ENCODE measurements at places on chromosomes 12 and 14.
A peak's percentile ranks its signal among the peaks of the same experiment; 100 is the strongest.

DNA sequence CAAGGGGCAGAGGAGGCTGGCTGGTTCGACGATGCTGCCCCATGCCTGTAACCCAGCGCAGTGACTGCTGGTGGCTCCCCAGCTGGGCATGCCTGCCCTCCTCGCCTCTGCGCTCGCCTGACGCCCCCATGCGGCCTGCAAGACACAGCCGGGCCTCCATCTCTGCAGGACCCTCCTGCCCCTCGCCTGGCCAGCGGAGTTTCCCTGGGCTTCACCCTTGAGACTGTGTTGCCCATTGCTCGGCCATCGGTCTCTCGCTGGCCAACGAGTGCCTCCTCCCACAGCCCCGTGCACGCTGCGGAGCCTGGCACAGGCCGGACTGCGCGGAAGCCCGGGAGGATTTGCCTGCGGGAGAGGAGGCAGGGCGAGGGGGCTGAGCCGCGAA, 17.6 kb downstream of the ASPG start:
- DNase-seq, result no peak

- DNase-seq, result no peak
These were observed 7.9 kb upstream of the NFKBIA start for GRCh38 chr14:35412272-35413056.

DNA sequence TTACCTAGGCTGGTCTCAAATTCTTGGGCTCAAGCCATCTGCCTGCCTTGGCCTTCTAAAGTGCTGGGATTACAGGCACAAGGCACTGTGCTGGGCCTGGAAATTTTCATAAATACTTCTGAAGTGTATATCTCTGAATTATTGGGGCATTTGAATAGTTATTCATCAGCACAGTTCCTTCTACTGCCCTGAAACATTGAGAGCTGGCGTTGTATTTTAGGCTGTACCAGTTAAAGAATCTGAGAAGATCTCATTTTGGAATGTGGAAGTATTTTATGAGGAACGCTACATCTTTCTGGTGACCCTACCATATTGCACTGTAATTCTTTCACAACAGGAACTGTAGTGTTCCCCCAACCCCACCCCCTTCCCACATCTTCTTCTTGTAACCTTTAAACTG, 349.0 kb upstream of the RGS6 start:
- no peak for DNase-seq

DNA sequence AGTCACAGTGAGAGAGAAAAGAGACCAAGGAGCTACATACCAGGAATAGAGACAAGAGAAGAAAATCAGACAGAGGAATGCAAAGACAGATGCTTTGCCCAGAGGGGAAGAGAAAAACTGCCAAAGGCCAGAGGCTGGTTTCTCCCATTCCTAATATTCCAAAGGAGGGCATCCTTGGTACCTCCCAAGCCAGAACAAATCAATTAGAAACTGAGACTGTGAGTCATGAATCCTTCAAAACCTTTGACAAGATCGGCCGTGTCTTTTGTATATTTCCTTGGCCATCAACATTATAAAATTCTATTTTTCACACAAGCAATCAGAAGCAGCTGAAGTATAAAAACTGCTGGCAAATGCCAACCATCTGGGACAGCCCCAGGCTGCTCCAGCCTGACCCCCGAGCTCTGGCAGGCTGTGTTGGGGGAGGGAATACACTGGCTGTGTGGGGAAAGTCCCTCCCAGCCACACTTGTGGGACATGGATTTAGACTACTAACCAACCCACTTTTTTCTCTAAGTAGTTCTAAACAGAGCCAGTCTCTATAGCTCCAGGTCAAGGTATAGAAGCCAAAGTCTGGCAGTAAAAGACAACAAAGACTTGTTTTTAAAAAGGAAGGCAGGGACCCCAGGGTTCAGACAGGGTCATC, 13.7 kb downstream of the POMT2 start:
- DNase-seq, result peak; percentile 25

- no peak for DNase-seq
These were observed 43.4 kb upstream of the PWP1 start for GRCh38 chr12:107642240-107642639.

DNA sequence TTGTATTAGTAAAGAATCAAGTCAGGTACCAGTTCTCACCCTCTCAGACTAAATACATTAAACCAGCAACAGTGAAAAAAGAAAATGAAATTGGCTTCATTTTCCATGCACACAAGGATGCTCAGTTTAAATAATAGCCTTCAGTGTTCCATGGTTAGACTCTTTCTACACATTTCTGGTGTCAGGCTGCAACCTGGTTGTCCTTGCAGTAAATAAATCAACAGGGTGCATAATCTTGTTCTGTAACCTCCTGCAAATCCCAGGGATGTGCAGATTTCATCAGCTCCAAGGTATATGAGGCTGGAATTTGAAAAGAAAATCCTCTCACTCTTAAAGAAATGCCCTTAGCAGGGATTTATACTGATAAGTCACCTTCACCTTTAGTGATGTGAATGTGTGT, 46.7 kb upstream of the BTG1 start:
- no peak for DNase-seq

DNA sequence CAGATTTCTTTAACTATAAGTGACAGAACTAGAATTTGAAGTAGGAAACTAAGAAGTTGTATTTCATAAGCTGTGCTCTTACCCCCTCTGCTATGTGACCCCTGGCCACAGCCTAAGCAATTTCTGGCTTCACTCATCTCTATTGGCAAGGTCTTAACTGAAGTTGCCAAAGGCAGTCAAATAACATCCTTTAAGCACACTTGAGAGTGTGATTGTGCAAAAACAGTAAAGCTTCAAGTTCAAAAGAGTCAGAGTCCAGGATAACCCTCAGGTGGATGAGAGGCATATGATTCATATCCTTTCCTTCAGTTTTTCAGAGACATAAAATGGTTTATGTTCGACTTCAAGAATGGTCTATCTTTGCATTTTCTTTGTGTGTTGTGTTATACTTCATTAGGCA, 45.2 kb downstream of the GRIP1 start:
- no peak for DNase-seq

GRCh38 chr14:50906326-50907065, 34.6 kb downstream of the ABHD12B start:
- DNase-seq, result no peak

DNA sequence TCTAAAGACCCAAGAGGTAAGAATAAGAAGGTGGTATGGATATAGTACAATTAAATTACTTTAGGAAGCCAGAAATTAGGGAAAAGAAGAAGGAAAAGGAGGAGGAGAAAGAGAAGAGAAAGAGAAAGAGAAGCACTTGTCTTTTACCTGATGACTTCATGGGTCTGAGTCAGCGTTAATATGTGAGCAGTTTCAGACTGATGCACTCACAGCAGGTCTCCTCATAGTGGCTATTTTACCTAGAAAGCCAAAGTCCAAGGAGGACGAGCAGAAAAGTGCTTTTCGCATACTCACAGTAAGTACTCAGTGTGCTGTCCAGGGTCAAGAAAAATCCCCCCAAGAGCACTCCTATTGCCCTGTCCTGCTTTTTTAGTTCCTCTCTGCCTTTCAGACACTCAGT, 222.1 kb downstream of the C12orf42 start:
- no peak for DNase-seq

GRCh38 chr12:26149968-26150500, 25.2 kb upstream of the BHLHE41 start:
- DNase-seq, result no peak

DNA sequence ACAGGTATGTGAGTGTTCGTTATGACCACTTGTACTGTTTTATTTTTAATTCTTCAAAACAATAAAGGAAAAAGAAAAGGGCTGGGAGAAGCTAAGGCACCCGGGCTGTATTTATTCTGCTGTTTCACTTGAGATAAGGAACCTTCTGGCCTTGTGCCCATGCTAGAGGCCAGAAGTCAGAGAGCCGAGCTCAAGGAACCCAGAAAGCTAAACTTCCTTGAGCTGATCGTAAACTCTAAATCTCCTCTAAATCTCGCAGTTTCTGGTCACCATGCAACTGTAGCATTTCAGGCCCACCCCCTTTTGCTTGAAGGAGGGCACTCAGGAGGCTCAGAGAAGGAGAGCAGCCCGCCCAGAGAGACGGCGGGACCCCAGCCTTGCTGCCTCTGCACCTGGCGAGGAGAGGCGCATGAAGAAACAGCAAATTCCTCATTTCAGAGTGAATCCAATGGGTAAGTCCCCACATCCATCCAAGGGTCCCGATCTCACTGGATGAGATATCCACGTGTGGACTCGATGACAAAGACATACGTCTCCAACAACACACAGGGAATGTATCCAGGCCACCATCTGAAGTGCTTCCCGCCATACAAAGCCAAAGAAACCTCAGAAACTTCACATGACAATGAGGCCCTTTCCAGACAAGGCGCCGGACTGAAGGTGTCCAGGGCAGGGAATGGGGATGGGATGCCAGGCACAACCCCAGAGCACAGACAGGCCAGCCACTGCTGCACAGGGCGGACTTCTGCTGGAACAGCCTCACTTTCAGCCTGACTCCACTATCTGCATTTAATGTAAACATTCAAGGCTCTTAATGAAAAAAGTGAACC, 14.6 kb downstream of the CCDC88C start:
- no peak for DNase-seq

- no peak for DNase-seq
These were observed 6.7 kb downstream of the STAC3 start for GRCh38 chr12:57244312-57244696.

- no peak for DNase-seq
These were observed 62.6 kb downstream of the PDZRN4 start for GRCh38 chr12:41250748-41251147.
